ENCODE measurements at places on chromosomes 11 and 22.

DNA sequence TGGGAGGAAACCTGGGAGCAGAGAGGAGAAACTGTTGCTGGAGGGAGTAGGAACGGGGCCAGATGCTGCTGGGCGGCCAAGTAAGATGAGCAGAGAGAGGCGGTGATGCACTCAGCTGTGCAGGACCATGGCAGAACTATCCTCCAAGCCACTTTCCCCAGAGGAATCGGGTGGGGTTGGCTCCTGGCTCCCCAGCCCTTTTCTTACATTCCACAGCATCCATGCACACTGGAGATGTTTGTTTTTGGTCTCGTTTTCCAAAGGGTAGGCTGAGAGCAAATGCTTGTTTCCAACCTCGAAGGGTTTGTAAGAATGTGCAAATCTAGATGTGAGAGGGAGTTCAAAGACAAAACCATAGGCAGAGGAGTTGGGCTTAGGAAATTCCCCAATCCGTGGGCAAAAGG lies 73.2 kb downstream of the DBX1 start:
- DNase-seq, result peak; percentile 93

DNA sequence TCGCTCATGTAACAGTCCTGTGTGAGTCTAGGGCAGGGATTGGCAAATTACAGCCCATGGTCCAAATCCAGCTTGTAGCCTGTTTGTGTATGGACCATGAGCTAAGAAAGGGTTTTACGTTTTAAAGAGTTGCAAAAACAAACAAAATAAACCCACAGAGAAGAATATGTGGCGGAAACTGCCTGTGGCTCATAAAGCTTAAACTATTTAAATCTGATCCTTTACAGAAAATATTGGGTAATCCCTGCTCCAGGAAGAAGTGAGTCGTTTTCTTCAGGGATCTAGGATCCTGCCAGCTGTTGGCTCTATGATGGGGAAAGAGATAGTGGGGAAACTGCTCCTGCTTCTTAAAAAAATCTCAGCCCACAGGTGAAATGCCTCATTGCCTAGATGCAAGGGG lies 3.4 kb upstream of the OR6Q1 start:
- peak; percentile 42 for DNase-seq

- DNase-seq, result peak; percentile 19
Measured at GRCh38 chr11:8867035-8867434, 44.0 kb upstream of the AKIP1 start.

GRCh38 chr11:17736930-17737817 lies 2.6 kb downstream of the KCNC1 start:
- no peak for DNase-seq

DNA sequence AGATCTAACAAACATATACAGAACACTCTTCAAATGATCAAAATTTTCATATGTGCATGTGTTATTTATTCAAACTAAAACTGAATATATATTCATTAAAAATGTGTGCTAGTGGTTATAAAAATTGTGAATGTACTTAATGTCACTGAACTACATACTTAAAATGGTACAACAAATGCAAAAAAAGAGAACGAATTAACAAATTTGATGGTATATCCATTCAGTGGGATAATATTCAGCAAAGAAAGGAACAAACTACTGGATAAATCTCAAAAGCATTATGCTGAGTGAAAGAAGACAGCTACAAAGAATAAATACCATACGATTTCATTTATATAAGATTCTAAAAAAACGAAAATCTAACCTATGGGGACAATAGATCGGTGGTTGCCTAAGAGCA lies 64.1 kb downstream of the NARS2 start:
- no peak for DNase-seq

- DNase-seq, result peak; percentile 73
Measured at GRCh38 chr11:23555085-23555484, 694.8 kb upstream of the CCDC179 start.

DNA sequence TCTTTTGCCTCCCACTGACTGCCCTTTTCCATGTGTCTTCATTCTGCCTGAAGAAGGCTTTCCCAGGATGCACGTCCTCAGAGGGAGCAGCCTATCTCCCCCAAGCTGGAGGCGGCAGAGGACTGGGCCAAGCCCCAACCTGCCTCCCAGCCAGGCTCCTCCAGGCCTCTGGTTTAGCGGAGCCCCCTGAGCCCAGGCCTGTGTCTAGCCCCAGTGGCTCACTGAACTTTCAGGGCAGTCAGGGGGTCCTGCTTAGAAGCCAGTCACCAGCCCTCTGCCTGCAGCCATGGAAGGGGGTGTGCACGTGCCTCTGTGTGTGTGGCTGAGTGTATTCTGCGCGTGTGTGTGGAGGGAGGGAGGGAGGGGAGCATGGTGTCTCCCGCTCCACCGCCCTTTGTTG lies 10.4 kb upstream of the GRK2 start:
- no peak for DNase-seq

DNA sequence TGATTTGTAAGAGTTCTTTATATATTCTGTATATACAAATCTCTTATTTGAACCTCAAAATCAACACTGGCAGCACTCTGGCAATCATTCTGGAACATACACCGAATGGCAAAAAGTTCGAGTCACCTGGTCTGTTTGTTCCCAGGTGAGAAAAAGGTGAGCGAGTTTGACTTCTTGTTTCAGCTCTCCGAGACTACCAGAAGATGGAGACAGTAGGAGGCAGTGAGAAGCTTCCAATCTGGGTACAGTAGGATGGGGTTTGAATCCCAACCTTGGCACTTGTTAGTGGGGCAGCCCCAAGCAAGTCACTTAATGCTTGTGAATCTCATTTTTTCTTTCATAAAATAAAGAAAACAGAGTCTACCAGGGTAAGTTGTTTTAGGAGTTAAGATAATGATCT lies 76.4 kb downstream of the C2CD3 start:
- no peak for DNase-seq

GRCh38 chr11:69924308-69925161 lies 105.3 kb upstream of the FGF3 start:
- no peak for DNase-seq

DNA sequence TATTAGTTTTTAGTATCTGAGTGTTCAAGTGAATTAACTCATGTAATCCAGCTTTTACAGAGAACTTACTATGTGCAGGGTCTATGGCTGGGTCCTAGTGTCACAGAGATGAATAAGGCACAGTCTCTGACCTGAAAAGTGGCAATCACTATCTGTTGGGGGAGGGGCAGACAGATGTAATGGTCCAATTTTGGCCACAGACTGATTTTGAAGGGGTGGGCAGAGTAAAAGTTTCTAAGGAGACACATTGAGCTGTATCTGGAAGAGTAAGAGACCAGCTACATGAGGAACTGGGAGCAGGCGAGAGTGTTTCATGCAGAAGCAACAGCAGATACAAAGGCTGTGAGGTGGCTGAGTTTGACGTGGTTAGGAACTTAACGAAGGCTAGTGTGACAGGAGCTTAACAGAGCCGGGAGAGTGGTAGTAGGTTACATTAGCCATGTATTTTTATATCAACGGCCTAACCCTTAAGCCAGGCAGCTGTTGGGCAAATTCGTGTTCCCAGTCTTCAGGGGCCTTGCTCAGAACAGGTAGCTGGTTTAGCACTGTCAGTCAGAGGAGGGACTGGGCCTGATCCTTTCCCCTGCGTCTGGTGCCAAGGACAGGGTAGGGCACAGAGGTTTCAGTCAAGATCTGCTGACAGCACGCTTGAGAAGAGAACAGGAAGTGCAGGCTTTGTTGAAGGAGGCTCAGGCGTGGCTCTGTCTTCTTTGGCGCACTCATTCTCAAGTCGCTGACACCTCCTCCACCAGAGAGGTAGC lies 1.4 kb upstream of the STIM1 start:
- no peak for DNase-seq

- no peak for DNase-seq
Measured at GRCh38 chr11:38900211-38900610, 2302.2 kb upstream of the RAG2 start.

DNA sequence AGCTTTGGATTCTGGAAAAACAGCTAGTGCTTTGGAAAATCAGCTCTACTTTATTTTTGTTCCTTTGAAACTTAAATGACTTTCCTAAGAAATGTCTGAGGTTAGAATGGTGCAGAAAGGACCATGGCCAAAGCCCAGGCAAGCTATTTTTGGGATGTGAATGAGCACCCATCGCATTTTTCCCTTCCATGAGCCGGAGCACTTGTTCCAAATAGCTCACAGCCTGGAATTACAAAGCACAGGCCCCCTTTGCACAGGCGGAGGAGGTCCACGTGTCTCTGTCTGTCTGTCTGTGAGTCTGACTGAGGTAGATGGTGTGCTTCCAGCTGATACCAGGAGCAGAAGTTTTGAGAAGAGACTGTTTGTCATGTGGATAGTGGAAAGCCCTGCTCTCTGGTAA lies 50.7 kb downstream of the MICAL2 start:
- DNase-seq, result no peak

DNA sequence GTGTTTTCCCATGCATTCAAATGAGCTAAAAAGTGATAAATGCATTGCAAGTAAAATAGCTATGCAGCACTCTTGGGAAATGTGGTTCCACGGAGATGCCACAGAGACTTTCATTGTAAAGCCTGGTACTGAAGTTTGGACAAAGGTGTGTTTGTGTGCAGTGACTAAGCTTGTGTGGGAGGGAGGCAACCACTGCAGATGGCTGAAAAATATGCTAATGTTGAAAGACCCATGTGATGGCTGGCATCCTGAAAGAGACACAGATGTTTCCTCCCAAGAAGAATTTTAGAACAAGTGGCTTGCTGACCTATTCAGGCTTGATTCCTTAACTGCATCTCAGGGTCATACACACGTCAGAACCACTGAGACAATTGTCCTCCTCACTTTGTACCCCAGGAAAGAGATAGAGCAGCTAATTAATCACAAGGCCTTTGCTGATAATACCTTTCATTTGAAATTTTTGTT lies 73.8 kb downstream of the FAM76B start:
- DNase-seq, result peak; percentile 98

DNA sequence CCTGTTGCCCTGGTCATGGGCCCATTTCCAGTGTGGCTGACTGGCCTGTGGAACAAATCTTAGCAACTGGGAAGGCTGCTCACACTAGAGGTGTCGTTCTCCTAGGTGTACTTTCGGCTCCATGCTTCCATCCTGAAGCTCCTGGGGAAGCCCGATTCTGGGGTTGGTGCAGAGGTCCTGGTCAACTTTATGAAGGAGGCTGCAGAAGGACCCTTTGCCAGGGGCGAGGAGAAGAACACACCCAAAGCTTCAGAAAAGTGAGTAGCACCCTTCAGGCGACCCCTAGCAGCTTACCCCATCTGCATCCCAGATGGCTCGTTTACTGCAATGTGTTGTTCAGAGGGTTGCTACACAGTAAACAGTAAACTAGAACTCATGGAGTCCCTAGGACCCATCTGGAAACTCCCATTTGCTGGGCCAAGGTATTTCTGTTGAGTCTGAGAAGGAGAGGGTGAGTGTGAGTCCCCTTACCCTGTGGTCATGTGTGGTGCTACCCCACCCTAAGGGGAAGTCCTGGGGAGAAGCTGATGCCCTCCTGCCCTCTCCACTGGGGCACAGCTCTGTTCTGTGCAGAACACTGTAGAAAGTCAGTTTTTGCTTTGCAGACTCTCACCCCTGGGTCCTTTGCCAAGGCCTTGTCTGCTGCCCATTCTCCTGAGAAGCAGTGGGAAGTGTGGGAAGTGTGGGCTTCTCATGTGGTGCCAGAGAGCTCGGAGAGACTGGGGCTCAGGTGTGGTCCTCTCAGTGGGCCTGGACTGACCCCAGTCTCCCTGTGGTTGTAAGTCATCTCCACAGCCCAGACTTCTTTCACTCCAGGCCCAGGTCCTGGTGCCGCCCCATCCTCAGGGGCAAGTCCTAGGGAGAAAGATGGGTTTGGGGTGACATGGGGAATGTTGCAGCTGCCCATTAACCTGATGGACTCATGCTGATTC lies 85.0 kb downstream of the CABIN1 start:
- DNase-seq, result no peak

DNA sequence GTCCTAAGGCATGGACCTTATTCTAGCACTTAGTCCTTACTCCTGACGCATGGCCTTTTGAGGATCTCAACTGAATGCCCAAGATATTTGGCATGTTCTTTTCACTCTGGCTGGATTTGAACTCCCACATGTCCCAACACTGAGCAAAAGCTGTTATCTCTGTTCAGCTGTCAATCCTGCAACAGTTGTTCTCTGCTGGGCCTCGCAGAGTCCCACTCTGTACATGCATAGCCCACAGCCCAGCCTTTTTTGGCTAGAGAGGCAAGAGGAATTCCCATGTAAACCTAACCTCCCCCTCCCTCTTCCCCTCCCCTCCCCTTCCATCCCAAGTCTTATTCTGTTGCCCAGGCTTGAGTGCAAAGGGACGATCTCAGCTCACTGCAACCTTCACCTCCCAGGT lies 21.8 kb upstream of the DRG1 start:
- DNase-seq, result no peak

DNA sequence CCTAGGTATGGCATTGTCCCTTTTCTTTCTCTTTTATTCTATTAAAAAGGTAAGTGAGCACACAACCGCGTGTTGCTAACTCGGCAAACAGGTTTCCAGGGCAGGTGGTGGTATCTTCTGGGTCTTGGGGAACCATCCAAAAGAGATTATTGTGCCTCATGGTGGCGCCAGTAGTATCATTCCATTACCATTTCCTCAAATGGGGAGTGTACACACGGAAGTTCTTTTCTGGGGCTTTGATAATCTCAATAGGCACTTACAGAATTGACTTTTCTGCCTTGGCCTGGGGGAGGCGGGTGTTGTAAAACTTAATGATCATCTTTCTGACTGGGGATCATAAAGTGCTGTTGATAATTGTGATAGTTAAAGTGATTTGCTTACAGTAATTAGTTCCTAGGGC lies 234.1 kb downstream of the KIRREL3 start:
- no peak for DNase-seq

- DNase-seq, result no peak
Measured at GRCh38 chr11:32429477-32429876, 5.9 kb downstream of the WT1 start.

DNA sequence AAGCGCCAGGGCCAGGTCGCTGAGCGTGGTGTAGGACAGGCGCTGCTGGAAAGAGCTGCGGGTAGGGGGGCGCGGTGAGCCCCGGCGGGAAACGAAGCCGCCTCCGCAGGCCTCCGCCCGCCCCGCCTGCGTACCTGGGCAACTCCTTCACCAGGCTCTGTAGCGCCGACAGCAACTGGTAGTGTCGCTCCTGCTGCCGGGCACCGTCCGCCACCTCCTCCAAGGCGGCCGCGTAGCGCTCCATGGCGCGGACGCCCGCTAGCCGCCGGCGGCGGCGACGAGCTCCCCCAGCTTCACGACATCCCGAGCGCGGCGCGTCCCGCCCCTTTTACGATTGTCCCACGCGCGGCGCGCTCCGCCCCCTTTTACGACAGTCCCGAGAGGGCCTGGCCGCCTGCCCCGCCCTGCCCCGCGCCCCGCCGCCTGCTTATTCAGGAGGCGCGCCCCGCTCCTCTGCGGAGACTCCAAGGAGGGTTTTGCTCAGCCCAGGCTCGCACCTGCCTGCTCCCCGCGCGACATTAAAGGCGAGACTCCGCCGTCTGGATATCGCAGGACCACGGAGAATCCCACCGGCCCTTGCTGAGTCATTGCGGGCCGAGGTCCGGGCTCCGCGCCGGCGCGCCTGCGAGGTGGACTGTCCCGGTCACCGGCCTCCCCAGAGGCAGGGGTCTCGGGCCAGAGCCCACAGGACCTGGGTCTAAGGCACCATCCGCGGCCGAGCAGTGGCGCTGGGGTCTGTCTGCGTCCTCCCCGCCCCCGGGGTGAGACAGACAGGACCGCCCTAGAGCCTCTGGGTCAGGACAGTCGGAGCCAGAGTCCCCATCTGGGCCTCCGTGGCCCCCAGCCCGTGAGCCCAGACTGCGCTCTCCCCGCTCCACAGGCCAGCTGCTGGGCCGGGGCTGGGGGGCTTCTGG lies at the start of gene DGCR6L:
Gene DGCR6L, minus strand, starts transcription at position 316 of the 914 bp plus-strand sequence. Its CDS starts 72 bp downstream, at position 244.
- peak; percentile 92 for DNase-seq

- no peak for DNase-seq
Measured at GRCh38 chr11:96384156-96384555, 5.6 kb downstream of the CCDC82 start.

- DNase-seq, result no peak
Measured at GRCh38 chr22:37518509-37519267, 527 bp downstream of the CARD10 start.
